A549 treated with CpdA at 1 μM for 4 hours (cell line): ENCODE measurements at places on chromosomes 2 and 18. TPM values are rescaled to one million over a fixed set of nuclear protein-coding genes. Genes with fewer than 3 reads are reported as not detected.

POTEJ gene
- not detected in 5 replicates for total RNA-seq

NCKAP5 gene
- total RNA-seq = 1.2 to 1.3 TPM (median 1.3 TPM) in 5 replicates

ZC3H8 gene
- total RNA-seq = 14.2 to 19.0 TPM (median 15.8 TPM) in 5 replicates

KCNE4 gene
- 0.84 to 1.5 TPM (median 1.0 TPM) in 5 replicates for total RNA-seq

TMX3 gene
- 17.3 to 22.0 TPM (median 20.9 TPM) in 5 replicates for total RNA-seq

IL36G gene
- 0.10 TPM in 1 of 5 replicates, not detected in the others for total RNA-seq

MC4R gene
- not detected in 5 replicates for total RNA-seq

COL4A3 gene
- total RNA-seq = 0.31 to 1.7 TPM (median 0.65 TPM) in 5 replicates

MARCO gene
- 0.09 to 0.11 TPM in 2 of 5 replicates, not detected in the others for total RNA-seq

ASB18 gene
- total RNA-seq = not detected in 5 replicates

CCNT2 gene
- total RNA-seq = 9.1 to 11.4 TPM (median 9.9 TPM) in 5 replicates

GKN2 gene
- total RNA-seq = 2.6 to 3.8 TPM (median 3.4 TPM) in 5 replicates

ORC2 gene
- total RNA-seq = 14.2 to 16.2 TPM (median 14.8 TPM) in 5 replicates

CHRND gene
- total RNA-seq = not detected in 5 replicates

LINC00305 gene
- total RNA-seq = not detected in 5 replicates

UGT1A9 gene
- total RNA-seq = 4.0 to 6.7 TPM (median 4.7 TPM) in 5 replicates

GCG gene
- not detected in 5 replicates for total RNA-seq

FN1 gene
- total RNA-seq = 143 to 233 TPM (median 162 TPM) in 5 replicates

SRD5A2 gene
- 0.02 to 0.04 TPM in 2 of 5 replicates, not detected in the others for total RNA-seq

MSGN1 gene
- total RNA-seq = not detected in 5 replicates

C1QL2 gene
- total RNA-seq = 0.09 to 0.18 TPM (median 0.11 TPM) in 4 of 5 replicates, not detected in the other

UGT1A5 gene
- not detected in 5 replicates for total RNA-seq

KLHL30 gene
- total RNA-seq = 0.05 to 0.19 TPM (median 0.07 TPM) in 5 replicates

LRRTM4 gene
- not detected in 5 replicates for total RNA-seq

CD207 gene
- not detected in 5 replicates for total RNA-seq

CABYR gene
- 11.1 to 20.9 TPM (median 11.4 TPM) in 5 replicates for total RNA-seq

GULP1 gene
- 30.9 to 57.0 TPM (median 41.8 TPM) in 5 replicates for total RNA-seq

AP1S3 gene
- 18.8 to 44.4 TPM (median 25.2 TPM) in 5 replicates for total RNA-seq

UGT1A6 gene
- total RNA-seq = 0.81 to 1.6 TPM (median 1.2 TPM) in 5 replicates

ITGB6 gene
- total RNA-seq = 0.84 to 2.4 TPM (median 1.1 TPM) in 5 replicates

PROKR1 gene
- 0.03 TPM in 1 of 5 replicates, not detected in the others for total RNA-seq

GRB14 gene
- total RNA-seq = 4.3 to 6.9 TPM (median 5.8 TPM) in 5 replicates

TMEM17 gene
- total RNA-seq = 5.0 to 6.1 TPM (median 5.3 TPM) in 5 replicates

MAL gene
- total RNA-seq = 0.10 to 0.14 TPM in 2 of 5 replicates, not detected in the others

CXCR1 gene
- total RNA-seq = not detected in 5 replicates

VWA3B gene
- 0.02 to 0.43 TPM (median 0.18 TPM) in 4 of 5 replicates, not detected in the other for total RNA-seq

IFIH1 gene
- 0.95 to 1.9 TPM (median 1.3 TPM) in 5 replicates for total RNA-seq

GREB1 gene
- total RNA-seq = 2.4 to 3.1 TPM (median 2.6 TPM) in 5 replicates

RGPD4 gene
- 0.06 to 0.07 TPM (median 0.06 TPM) in 4 of 5 replicates, not detected in the other for total RNA-seq

RUFY4 gene
- total RNA-seq = not detected in 5 replicates

GPR39 gene
- total RNA-seq = 9.8 to 11.8 TPM (median 11.6 TPM) in 5 replicates

RTKN gene
- 19.2 to 26.3 TPM (median 21.2 TPM) in 5 replicates for total RNA-seq

MATN3 gene
- 9.3 to 14.2 TPM (median 12.8 TPM) in 5 replicates for total RNA-seq

AMER3 gene
- not detected in 5 replicates for total RNA-seq

PLA2R1 gene
- total RNA-seq = 1.9 to 2.6 TPM (median 2.6 TPM) in 5 replicates

MAP4K4 gene
- 60.9 to 87.2 TPM (median 73.7 TPM) in 5 replicates for total RNA-seq

HOXD13 gene
- total RNA-seq = 0.16 to 0.34 TPM (median 0.30 TPM) in 5 replicates

SLC5A7 gene
- total RNA-seq = not detected in 5 replicates
